ENCODE measurements at places on chromosomes 6 and 20.

DNA sequence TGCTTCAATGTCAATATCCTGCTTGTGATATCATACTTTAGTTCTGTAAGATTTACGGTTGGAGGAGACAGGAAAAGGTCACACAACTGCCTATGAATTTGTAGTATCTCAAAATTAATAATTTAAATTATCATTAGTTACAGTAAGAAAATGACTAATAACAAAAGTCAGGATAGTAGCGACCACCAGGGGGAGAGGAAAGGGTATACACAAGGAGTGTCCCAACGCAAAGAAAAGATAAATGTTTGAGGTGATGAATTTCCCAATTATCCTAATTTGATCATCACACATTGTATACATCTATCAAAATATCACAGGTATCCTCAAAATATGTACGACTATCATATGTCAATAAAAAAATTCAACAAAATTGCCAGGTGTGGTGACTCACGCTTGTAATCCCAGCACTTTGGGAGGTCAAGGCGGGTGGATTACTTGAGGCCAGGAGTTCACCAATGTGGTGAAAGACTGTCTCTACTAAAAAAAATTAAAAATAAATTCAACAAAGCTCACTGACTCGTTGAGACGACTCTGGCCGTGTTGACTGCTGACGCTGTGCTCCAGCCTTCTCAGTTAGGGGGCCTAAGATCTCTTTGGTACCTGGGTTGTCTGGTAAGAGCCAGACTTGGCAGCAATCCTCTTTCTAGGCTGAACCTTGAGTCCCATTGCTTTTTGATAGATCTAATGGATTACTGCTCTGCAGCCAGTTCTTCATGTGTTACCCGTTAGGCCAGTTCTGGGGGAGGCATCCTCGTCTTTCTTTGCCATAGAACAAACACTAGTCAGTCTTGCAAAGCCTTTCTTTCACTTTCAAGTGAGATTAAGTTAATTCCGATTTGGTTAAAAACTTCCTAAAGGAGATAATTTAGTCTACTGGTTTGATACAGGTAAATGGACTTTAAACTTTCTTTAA, 9.0 kb upstream of the OVOL2 start:
- DNase-seq: no peak

- no peak for DNase-seq
Observed at GRCh38 chr6:144259986-144260385, 25.1 kb upstream of the UTRN start.

- DNase-seq: no peak
Observed at GRCh38 chr20:46368902-46369268, 37.5 kb downstream of the ELMO2 start.

GRCh38 chr6:12203001-12203400, 87.2 kb upstream of the EDN1 start:
- DNase-seq: no peak

DNA sequence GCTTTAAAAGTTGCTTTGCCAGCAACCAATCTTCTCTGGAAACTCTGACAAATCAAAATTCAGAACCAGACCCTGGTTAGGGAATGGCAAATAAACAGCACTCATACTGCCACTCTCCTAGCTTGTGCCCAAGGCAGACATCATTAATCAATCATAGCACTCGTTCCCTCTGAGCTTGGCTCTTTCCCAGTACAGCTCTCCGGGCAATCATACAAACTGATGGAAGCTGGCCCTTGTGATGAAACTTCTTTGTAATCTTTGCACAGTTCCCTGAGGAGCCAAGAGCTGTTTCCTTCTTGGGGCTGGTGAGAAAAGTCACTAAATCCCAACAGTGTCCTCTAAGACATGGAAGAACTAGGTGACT, 34.7 kb downstream of the KIAA1755 start:
- DNase-seq: no peak

- DNase-seq: no peak
Observed at GRCh38 chr20:47206962-47207641, 149.4 kb downstream of the ZMYND8 start.

GRCh38 chr20:6238421-6238820, 115.6 kb upstream of the FERMT1 start:
- no peak for DNase-seq

DNA sequence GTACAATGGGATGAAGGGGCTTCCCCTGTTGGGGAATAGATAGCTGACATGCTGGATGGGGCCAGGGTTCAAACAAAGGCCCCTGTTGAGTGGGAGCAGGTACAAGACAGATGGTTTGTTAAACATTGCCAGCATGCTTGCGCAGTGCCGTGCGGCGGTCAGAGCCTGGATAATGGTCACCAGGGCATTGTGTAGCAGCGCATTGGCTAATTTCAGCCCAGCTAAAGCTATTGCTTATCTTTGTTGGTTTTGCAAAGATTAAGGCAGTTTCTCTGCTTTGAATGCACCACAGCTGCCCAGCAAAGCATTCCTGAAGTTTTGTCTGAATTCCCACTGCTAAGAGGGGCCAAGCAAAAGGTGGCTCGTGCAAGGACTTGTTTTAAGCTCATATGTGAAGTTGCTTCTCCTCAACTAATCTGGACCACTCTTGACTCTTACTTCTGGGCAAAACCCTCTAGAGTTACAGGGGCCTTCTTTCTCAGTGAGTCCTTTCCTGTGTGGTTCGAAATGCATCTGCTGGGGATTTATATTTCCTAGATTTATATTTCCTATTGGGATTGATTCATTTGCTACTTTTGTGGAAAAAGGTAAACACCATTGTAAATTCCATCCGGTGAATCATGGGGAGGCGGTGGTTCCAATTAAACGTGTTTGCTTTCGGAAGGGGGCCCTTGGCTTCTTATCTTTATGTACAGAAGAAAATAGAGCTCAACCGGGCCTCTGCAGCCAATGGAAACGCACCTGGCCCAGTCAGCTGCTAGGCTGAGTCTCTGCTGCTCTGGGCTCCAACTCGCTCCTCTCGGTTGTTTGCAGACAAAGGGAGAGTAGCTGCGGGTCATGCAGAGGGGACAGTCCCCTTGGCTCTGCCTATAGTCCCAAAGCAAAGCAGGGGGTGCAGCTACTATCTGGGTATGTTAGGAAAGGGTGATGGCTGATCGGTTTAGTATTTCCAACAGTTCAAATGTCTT, 72.1 kb downstream of the FOXA2 start:
- no peak for DNase-seq

DNA sequence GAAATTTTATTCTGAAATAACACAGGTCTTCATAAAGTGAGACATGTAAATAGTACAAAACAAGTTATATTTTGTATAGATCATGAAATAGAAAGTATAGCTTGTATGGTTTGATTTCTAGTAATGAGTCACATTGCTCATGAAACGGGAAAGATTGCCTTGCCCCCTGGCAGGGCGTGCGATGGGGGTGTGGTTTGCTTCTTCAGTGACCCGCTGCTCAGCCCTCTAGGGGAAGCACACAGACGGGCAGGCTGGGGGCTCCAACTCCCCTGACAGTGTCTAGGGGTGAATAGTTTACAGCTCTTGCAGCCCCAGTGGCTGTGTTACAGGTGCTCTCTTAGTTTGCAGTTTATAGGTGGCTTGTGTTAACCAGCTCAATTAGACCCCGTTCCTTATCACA, 170.5 kb upstream of the RGS17 start:
- DNase-seq: no peak

GRCh38 chr6:24228123-24228522, 102.1 kb downstream of the NRSN1 start:
- DNase-seq: no peak

GRCh38 chr20:24190905-24191304, 202.3 kb upstream of the GGTLC1 start:
- no peak for DNase-seq

GRCh38 chr6:155108070-155108820, 113.1 kb downstream of the TIAM2 start:
- peak; percentile 38 for DNase-seq

GRCh38 chr6:135185483-135185882, 4.4 kb downstream of the MYB start:
- no peak for DNase-seq

GRCh38 chr20:64005394-64005793, 24.5 kb downstream of the PRPF6 start:
- no peak for DNase-seq

DNA sequence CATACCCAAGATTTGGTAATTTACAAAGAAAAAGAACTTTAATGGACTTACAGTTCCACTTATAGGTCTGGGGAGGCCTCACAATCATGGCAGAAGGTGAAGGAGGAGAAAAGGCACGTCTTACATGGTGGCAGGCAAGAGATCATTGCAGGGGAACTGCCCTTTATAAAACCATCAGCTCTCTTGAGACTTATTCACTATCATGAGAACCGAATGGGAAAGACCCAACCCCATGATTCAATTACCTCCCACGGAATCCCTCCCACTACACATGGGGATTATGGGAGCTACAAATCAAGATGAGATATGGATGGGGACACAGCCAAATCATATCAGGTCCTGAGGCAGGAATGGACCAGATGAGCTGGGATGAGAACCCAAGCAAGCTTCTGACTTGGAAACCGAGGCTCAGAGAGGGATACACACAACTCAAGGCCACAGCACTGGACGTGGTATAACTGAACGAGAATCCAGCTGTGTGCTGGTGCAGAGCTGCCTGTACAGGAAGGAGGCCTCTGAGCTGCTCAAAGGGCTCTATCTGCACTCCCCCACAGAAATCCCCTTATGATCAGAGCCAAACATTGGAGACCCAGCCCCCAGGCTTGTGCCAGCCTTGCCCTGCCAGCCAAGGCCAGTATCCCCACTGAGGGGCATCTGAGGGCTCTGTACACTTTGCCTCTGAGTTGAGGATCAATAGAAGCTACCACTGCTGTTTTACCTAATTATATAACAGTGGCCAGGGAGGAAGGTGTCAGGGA, 137.8 kb downstream of the CEBPB start:
- no peak for DNase-seq

DNA sequence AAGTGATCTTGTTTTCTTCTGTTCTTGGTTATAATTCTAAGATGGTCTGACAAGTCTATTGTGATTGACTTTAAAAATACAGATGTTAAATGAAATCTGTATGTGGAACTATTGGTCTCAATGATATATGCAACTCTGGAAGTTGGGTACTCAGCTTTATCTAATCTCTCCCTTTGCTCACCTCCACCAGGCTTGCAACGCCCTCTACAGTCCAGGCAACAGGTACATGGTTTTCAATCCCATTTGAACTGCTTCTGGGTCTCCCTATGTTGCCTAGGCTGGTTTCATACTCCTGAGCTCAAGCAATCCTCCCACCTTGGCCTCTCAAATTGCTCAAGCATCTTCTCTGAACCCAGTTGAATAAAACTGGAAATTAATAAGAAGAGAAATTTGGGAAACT, 25.6 kb upstream of the HLA-DQB1 start:
- no peak for DNase-seq

- no peak for DNase-seq
Observed at GRCh38 chr6:54286141-54286540, 22.1 kb upstream of the TINAG start.

- DNase-seq: no peak
Observed at GRCh38 chr6:134452906-134453305, 135.0 kb upstream of the SGK1 start.

- peak; percentile 76 for DNase-seq
Observed at GRCh38 chr6:144064402-144065212, 30.8 kb downstream of the SF3B5 start.

DNA sequence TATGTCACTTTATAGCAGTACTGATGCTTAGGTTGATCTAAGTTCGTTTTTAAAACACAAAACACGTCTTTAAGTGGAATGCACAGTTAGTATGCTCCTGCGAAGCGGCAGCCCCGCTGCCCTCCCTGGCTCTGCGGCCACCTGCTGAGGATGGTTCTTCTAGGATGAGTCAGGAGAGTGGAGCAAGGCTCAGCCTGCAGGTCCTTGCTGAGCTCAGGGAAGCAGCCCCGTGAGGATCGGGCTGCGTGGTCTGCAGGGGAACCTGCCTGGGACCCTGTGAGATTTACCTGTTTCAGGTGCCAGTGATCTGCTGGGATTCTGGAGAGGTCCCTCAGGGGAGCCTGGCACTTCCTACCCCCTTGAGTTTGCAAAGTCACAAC, 57.5 kb downstream of the SYNJ2 start:
- DNase-seq: no peak

DNA sequence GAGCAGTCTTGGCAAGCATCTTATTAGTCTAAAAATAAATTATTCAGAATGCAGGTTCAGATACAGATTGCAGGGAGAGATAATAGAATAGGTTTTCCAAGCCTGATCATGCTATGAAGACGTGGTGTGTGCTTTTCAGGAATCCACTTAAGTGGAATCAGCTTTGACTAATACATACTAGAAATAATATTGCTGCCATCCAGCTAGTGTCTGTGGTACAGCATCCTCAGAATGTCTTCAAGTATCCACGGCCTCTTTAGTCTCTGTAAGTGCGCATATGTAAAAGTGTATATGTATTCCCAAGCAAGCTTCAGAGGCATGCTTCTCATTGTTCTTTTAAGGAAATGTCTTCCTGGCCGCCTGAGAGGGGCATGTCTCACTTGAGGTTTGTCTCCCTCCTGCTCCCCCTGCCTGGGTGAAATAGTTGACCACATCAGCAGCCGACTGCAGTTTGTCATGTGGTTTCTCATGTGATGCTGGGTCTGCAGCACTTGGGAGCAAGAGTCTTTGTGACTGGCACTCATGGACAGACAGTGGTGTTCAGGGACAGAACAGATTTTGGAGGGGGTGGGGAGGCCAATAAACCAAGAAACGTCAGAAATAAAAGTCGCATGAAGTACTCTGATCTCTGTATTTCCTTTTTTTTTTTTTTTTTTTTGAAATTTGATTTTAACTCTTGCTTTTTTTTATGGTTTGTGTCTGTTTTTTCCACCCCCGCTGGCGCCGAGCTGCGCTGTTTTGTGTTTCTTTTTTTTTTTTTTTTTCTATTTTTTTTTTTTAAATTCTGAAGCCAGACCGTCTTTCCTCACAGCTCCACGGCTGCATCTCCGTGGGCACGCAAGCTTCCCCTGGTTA, 150.8 kb downstream of the PRL start:
- peak; percentile 77 for DNase-seq

GRCh38 chr20:15930311-15931305, 642.6 kb downstream of the KIF16B start:
- DNase-seq: peak; percentile 40

DNA sequence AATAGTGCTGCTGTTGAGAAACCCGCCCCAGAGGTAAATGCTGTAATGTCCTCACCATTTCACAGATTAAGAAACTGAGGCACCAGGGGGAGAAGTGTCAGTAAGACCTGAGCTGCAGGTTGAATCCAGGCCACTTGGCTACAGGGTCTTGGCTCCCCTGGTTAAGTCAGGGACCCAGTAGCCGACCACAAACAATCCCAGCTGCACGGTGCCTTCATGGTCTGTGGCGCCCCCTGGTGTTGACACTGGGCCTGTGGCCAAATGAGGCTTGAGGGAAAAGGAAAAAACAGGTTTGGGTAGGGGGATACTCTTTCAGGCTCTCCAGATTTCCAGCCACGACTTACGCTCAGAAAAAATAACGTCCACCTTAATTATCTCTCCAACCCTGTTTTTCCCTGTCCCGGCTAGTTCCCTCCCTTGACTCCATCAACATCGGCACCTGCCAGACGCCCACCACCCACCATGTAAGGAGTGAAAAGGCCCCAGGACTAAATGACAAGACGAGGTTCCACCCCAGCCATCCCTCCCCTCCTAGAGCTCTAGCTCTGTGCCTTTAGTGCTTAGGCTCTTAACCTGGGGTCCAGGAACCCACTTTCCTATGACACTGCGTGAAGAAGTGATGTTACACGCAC, 47.7 kb upstream of the POLR1H start:
- no peak for DNase-seq

- DNase-seq: no peak
Observed at GRCh38 chr6:13327691-13328075, 654 bp downstream of the TBC1D7 start.
